ENCODE measurements at places on chromosomes 6 and 20. TPM values are rescaled to one million over a fixed set of nuclear protein-coding genes. Genes with fewer than 3 reads are reported as not detected.

The MCHR2 gene
- total RNA-seq = not detected

DNA sequence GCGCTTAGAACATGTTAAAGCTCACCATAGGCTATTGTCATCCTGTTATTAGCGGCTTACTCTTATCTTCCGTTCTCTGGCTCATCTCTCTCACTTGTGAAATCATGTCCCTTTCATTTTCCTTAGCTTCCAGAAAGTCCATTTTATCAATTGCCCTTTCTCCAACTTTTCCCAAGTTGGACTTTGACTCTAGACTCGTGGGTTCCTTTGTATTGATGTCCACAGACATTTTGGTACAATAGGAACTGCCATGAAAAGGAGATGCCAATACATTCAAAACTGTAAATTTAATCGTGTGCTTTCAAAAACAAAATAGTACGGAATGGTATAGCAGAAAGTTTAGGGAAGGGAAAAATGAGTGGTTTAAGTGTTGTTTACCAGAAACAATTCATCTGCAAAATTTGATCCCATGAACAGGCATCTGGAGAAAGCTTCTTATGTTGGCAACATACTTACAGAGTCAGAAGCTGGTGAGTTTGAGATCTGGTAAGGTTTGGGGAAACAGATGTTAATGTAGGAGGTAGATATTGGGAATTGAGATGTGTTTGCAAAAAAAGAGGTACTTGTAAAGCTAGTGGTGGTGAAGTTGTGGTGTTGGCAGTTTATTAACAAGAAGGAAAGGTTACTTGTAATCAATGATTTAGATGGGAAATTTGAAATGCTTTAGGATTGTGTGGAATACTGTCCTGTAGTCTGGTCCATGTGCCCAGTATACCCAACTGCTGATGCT, 10.2 kb upstream of the HIVEP1 start:
- DNase-seq = no peak

DNA sequence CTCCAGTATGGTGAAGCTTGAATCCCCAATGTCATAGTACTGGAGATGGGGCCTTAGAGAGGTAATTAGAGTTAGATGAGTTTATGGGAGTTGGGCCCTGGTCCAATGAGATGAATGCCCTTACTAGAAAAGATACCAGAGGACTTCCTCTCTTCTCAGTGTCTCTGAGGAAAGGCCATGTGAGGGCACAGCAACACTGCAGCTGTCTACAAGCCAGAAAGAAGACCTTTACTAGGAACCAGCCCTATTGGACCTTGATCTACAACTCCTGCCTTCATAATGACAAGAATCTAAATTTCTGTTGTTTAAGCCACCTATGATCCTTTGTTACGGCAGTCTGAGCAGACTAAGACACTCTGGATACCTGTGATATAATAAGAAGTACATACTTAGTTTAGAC, 31.4 kb upstream of the AKAP7 start:
- DNase-seq = no peak

DNA sequence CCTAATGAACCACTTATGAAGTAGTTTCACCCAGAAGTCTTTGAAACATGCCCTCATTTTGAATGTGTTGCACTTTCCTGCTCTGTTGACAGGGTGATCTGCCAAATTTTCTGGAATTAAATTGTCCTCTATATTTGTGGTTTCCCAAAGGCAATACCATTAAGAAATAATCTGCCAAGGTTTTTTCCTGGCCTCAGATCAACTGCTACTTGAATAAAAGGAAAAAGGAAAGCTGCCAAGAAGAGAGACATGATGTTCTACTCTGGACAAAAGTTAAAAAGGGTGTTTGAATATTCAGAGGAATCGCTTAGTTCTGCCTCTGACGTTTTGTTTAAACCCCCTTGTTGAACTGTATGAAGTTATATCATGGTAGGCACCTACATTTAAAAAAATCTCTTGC, 37.4 kb upstream of the ARMH2 start:
- no peak for DNase-seq

DNA sequence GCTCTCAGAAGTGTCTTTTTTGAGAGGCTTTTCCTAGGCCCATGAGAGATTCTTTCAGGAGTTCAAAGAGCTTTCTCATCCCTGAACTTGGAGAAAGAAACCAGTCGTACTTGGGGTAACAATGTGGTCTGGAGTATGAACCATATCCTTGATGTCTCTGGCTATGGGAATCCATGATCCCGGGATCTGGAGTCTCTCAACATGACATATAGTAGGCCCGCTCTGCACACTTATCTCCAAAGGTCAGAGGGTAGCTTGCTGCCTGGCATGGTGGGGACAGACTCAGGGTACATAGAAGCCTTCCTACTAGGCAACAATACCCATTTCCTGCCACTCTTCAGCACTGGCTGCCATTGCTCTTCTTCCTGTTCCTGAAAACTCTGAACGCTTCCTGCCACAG, 42.2 kb upstream of the NFATC2 start:
- DNase-seq = no peak

DNA sequence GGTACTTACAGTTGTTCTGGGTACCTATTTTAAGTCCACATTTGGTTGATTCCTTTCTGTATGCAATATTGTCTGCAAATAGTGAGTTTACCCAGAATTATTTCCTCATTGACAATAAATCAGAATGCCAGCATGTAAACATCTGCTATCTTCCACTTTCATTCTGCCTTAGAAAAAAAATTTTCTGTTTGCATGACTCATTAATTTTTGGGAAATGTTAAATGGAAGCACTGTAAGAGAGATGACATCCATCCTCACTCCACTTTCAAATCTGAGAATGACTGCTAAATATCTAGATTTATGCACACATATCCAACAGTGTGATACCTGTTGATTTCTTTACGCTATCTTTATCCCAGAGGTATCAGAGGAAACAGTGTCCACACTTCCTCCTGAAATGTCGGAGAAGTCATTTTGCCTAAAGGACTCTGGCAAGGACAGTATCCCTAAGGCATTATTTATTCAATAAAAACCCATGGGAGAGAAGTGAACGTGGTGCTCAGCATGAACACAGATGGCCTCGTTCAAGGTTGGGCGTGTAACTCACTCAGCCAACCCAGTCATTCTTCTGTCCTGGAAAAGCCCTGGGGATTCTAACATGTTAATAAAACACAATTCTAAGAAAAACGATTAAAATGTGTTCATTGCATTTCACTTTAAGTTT, 780.9 kb downstream of the QKI start:
- no peak for DNase-seq

The ISM1 gene
- 27.6 TPM for total RNA-seq

All from lower leg skin (tissue), 4 donors.